ENCODE measurements at places on chromosomes 2 and 18.

DNA sequence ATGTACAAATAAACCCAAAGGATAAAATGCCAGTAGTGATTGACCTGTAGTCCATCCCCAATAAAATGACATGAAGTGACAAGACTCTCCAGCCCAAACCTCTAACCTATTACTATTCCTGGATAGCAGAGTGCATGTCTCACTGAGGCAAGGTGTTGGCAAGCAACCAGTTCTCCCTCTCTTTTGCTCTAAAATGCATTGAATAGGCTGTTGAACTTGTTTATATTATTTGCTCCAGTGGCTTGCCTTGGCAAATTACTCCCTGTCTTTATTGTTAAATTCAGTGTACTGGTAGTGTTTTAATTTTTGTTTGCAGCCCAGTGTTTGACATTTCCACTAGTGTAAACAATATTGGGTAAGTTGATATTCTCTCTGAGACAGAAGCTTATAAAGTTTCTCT lies 70.5 kb downstream of the CSRNP3 start:
- DNase-seq, result no peak

- no peak for DNase-seq
Observed at GRCh38 chr2:88606371-88607030, 20.8 kb downstream of the EIF2AK3 start.

DNA sequence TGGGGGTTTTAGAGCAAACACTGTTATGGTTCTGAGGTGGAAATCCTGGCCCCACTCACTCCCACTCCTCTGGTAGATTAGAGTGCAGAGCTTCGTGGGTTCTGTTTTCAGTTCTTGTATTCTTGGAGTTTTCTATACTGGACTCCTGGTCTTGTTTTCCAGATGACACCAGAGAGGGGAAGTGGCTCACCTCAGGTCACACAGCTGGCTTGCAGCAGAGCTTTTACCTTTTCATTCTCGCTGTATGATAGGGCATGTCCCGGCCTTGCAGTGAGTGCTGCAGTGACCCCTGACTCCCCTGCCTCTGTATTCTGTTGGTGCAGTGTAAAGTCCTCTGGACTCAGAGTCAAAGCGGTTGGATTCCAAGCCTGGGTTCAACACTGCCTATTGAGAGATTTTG lies 148.9 kb upstream of the MEX3C start:
- no peak for DNase-seq

GRCh38 chr18:57539702-57540101 lies 46.8 kb downstream of the FECH start:
- no peak for DNase-seq

- peak; percentile 79 for DNase-seq
Observed at GRCh38 chr2:105328281-105329196, 996 bp downstream of the TGFBRAP1 start.

All from EL (cell line).